ENCODE measurements at places on chromosomes 16 and 17.

- no peak for DNase-seq
Measured at GRCh38 chr17:74873874-74874614, 1.2 kb upstream of the FDXR start.

DNA sequence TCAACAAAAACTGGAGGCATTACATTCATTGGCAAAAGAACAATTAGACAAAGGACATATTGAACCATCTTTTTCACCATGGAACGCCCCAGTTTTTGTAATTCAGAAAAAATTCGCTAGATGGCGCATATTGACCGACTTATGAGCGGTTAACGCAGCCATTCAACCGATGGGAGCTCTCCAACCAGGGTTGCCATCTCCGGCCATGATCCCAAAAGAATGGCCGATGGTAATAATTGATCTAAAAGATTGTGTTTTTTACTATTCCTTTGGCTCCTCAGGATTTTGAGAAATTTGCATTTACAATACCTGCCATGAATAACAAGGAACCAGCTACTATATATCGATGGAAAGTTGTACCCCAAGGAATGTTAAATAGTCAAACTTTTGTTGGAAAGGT lies 21.4 kb downstream of the ALOX15B start:
- peak; percentile 63 for DNase-seq

DNA sequence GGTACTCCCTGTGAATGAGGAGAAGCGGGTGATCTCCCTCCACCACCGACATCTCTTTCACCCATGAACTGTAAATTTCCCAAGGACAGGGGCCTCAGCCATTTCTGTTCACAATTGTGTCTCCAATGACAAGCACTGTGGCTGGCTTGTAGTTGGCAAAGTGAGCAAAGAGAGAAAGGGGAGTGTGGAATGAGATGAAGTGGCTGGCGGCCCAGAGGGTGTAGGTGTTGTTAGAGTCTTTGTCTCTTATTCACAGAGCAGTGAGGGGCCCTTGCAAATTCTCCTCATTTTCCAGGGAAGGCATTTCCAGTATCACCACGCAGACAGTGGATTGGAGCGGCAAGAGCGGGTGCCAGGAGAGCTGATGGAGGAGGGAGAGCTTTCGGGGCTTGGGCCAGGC lies 411.7 kb upstream of the EEF2KMT start:
- no peak for DNase-seq

- DNase-seq = no peak
Measured at GRCh38 chr16:88202207-88202745, 180.5 kb upstream of the ZNF469 start.

GRCh38 chr17:8894673-8895578 lies 27.5 kb upstream of the PIK3R6 start:
- DNase-seq = peak; percentile 74

DNA sequence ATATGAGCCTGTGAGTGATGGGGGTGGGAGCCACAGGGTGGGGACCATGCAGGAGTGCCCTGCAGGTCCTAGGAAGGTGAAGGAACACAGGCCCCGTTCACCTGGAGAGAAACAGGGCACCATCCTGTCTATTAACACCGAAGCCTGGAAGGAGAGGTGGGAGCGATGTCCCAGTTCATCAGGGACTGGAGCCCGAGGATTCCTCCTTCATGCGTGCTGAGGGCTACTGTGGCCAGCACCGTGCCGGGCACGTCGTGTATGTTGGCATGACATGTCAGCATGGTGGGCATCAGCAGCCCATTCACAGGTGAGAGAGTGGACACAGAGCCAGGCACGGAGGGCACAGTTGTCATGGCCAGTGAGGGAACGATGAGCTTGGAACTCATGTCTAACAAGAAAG lies 1.4 kb downstream of the WFIKKN2 start:
- DNase-seq = no peak

DNA sequence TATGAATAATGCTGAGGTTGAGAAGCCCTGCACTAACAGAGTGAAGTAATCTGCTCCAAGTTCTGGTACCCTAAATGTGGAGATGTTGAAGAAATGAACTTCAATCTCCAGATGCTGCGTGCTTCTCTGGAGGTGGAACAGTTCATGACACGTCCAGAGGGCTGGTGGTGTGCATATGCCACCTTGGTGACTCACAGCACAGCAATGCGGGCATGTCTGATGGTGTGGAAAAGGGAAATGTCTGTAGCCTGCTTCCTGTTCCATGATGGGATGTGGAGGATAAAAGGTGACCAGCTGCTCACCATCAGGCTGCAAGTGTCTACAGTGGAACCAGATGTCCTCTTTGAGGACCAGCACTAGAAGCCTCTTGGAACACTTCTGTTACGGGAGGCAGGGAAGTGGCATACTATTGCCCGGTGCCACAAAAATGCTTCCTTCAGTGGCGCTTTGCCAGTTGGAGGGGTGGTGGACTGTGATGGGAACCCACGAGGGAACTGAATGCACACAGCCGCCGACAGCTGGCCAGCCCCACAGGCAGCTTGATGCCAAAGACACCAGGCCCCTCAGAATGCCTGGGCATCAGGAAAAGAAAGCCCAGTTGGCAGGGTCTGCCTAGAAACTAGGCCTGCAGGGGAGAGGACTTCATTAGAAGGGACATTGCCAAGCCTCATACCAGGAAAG lies 19.9 kb downstream of the SNX11 start:
- DNase-seq = peak; percentile 46

GRCh38 chr17:33019161-33019890 lies 27.7 kb downstream of the SPACA3 start:
- no peak for DNase-seq

DNA sequence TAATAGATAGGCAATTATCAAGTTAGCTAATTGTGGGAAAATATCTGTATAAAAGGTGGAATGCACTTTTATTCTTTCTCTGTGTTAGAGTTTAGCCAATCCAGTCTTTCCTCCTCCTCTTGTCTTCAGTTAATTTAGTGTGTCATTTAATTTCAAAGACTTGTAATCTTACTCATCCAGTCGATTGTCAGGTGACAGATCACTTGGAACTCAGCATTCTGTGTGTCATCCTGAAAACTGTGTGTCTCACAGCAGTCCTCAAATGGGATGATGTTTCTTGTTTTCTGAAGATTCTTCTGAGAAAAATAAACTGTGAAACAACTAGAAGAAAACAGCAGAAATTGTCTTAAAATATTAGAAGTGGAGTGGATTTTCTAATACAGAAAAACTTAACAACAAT lies 290 bp upstream of the KRTAP4-1 start:
- DNase-seq = no peak

DNA sequence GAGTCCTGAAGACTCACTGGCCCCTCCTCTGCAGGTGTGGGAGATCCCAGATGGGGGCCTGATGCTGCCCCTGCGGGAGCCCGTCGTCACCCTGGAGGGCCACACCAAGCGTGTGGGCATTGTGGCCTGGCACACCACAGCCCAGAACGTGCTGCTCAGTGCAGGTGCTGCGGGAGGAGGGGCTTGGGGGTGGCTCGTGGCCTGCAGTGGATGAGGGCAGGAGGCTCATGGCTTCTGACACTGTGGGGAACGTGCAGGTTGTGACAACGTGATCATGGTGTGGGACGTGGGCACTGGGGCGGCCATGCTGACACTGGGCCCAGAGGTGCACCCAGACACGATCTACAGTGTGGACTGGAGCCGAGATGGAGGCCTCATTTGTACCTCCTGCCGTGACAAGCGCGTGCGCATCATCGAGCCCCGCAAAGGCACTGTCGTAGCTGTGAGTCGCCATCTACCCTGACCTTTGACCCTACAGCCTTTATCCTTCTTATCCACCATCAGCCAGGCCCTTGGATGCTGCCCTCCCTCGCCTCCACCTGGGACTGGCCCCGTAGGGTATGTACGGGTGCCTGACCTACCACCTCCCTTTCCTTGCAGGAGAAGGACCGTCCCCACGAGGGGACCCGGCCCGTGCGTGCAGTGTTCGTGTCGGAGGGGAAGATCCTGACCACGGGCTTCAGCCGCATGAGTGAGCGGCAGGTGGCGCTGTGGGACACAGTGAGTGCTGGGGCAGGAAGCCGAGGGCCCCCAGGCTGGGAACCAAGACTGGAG lies 3.6 kb downstream of the CORO1A start:
- DNase-seq = peak; percentile 39

- no peak for DNase-seq
Measured at GRCh38 chr17:40374821-40375498, 10.4 kb upstream of the GJD3 start.

DNA sequence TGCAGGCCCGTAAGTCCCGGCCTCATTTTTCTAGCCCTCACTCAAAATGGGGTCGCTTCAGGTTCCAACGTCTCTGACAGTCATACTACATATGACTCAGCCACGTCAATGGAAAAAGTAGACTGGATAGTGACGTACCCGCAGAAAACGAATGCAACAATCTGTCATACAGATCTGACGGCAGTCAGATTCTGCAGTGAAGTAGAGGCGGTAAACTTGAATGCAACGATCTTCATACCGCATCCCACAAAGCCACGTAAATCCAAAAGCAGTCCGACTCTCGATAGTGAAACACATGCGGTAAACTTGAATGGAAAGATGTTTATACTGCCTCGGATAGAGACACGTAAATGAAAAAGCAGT lies 38.4 kb upstream of the ARL4D start:
- peak; percentile 77 for DNase-seq

DNA sequence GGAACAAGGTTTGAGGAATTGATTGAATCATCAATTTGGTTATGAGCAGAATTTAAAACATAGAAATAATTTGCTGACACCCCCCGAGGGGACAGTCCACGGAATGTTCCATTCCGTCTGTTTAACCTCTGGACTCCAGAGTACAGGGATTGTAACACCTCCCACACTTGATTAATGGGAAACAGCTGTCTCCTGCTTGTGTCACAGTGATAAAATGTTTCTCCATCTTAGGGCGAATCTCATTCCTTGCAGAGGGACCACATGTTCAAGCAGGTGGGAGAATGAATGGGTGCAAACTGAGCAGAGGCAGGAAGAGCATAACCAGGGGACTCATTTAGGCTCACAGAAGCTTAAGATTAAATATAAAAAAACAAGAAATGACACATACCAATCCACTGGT lies 249.5 kb upstream of the RBFOX1 start:
- no peak for DNase-seq

- no peak for DNase-seq
Measured at GRCh38 chr16:31194898-31195297, 7.7 kb downstream of the PYCARD start.

DNA sequence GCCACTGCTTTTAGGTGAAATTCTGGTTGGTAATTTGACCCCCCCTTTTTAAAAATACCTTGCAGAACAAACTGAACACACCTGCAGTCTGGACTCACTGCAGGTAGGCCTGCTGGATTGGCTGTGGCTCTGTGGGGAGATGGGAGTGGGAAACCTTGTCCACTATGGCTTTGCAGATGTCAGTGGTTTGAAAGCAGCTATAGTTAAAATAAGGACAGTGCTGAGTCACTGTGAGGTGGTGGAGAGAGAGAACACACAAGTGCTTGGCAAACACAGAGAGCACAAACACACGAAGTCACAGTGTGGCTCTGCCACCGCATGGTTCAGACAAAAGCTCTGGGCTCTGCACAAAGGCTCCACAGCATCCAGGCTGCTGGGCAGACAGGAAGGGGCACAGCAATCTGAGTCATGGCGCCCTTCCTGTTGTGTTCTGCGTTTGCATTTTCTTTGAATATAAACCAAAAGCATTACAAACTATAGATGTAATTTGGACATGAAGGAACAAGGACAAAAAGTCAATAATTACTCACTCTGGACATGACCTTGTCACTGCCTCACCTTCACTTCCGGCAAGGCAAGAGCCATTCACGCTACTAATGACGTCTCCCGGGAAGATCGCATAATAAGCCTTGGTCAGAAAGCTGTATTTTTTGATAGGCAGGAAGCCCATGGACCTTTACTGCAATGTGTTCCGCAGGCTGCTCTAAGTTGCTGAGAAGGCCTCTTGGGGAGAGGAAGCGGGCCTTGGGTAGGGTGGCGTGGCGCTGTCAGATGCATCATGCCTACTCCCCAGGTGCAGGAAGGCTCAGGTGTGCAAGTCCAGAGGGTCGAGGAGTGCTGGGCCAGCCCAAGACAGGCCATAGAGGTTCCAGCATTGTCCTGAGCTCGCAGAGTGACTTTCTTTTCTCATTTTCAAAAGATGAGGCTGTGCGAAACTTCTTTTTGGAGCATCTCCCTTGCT lies 60.1 kb upstream of the MED9 start:
- DNase-seq = peak; percentile 79

GRCh38 chr16:28891964-28892890 lies 13.9 kb downstream of the ATP2A1 start:
- DNase-seq = no peak

DNA sequence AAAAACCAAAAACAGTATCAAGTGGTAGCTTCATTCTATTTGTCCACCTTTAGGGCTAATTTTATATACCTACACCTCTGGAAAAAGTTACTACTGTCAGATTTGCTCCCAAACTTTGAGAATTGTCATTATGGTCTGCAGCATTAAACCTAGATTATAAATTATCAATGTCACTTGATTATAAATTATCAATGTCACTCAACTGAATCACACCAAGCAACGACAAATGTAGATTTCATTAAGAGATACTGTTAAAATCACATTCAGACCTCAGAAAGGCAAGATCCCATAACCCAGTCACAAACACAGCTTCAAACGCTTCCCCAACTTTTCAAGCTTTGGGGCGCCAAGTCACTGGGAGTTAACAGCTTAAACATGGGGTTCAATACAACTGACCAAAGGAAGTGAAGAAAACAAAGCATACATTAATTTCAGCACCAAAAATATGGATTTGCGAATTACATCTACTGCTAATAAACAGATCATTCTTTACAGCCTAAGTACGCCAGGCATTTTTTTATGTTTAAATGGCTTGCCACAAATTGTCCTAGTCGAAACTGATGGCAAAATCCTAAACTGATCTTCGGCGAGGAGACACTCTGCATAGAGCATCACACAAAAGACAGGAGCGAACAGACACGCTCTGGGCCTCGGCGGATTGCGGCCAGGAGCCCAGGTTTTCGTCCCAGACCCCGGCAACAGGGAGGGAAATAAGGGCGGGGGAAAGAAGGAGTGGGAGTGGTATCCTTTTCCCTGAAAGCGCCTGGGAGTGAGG lies 981 bp downstream of the GLG1 start:
- DNase-seq = peak; percentile 9

GRCh38 chr17:80970044-80970761 lies 21.4 kb upstream of the CHMP6 start:
- DNase-seq = peak; percentile 14

DNA sequence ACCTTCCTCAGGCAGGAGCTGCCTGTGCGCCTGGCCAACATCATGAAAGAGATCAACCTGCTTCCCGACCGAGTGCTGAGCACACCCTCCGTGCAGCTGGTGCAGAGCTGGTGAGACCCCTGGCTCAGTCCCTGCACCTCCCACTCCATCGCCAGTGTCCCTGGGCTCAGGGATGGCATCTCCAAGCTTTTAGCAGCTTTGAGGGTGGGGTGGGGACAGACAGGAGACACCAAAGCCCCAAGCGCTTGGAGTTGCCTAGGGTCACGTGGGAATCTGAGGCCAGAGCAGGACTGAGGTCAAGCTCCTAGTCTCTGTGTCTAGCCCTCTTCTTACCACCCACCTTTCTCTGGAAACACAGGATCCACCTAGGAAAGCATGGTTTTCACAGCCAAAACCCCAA lies 2.3 kb downstream of the PDK2 start:
- DNase-seq = no peak

All from AG10803 (cell line).